Dermis microvascular lymphatic vessel endothelial cell (primary cell): ENCODE measurements at places on chromosomes 4 and X. TPM values are rescaled to one million over a fixed set of nuclear protein-coding genes. Genes with fewer than 3 reads are reported as not detected.
A peak's percentile ranks its signal among the peaks of the same experiment; 100 is the strongest.

- no peak for DNase-seq
Observed at GRCh38 chrX:69961365-69962072, 88.2 kb downstream of the AWAT2 start.

GRCh38 chr4:142091085-142091513, 454.7 kb downstream of the IL15 start:
- peak; percentile 94 for DNase-seq

GRCh38 chrX:47817421-47817820, 19.3 kb upstream of the ZNF81 start:
- DNase-seq = peak; percentile 49

- no peak for DNase-seq
Observed at GRCh38 chrX:3029129-3029528, 12.1 kb upstream of the ARSF start.

The NOCT gene
- 29.4 and 37.0 TPM in 2 replicates for total RNA-seq

DNA sequence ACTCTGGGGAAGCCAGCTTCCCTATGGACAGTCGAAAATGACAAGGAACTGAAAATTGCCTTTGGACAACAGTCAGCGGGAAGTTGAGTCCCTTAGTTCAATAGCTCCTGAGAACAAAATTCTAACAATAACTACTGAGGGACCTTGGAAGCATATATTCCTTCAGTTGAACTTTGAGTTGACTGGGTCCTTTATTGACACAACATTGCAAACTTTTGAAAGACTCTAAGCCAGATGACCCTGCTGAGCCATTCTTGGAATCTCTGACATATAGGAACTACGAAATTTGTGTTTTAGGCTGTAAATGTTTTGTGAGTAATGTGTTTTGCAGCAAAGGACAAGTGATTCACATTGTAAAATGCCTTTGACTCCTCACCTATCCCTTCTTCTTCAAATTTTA, 548.8 kb upstream of the LCORL start:
- no peak for DNase-seq

GRCh38 chr4:148445071-148445859, 3.1 kb upstream of the NR3C2 start:
- peak; percentile 71 for DNase-seq

- no peak for DNase-seq
Observed at GRCh38 chr4:150164956-150165629, 86.8 kb downstream of the DCLK2 start.

The GAGE12J gene
- total RNA-seq = not detected in 2 replicates

- DNase-seq = no peak
Observed at GRCh38 chr4:173647902-173648301, 117.9 kb upstream of the HAND2 start.

- DNase-seq = no peak
Observed at GRCh38 chr4:54169176-54169575, 59.9 kb upstream of the PDGFRA start.
